NCI-H1092 (cell line): ENCODE measurements at places on chromosomes 2 and 18.

DNA sequence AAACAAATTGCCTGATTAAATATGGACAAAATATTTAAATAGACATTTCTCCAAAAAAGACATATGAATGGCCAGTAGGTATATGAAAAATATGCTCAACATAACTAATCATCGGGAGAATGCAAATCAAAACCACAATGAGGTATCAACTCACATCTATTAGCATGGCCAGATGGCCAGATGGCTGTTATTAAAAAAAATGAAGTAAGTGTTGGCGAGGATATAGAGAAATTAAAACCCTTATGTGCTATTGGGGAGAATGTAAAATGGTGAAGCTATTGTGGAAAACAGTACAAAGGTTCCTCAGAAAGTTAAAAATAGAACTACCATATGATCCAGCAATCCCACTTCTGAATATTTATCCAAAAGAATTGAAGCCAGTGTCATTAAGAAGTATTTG is 272.3 kb upstream of the ZNF804A start:
- DNase-seq = no peak

DNA sequence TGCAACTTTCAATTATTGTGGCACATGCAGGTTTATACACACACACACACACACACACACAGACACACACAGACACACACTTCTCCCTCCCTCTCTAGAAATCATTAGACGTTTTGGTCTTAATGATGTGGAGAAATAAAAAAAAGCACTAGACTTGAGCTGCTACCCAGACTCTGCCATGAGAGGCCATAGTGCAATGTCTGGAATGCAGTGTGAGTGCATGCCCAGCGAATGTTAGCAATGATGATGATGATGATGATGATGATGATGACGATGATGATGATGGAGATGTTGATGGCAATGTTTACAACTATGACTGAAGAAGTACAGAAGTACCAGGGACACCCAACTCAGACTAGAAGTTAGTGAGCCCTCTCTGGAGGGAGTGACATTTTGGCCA is 23.8 kb upstream of the KLHL29 start:
- DNase-seq = no peak

GRCh38 chr2:218982586-218983262 is 2.3 kb downstream of the FEV start:
- no peak for DNase-seq

DNA sequence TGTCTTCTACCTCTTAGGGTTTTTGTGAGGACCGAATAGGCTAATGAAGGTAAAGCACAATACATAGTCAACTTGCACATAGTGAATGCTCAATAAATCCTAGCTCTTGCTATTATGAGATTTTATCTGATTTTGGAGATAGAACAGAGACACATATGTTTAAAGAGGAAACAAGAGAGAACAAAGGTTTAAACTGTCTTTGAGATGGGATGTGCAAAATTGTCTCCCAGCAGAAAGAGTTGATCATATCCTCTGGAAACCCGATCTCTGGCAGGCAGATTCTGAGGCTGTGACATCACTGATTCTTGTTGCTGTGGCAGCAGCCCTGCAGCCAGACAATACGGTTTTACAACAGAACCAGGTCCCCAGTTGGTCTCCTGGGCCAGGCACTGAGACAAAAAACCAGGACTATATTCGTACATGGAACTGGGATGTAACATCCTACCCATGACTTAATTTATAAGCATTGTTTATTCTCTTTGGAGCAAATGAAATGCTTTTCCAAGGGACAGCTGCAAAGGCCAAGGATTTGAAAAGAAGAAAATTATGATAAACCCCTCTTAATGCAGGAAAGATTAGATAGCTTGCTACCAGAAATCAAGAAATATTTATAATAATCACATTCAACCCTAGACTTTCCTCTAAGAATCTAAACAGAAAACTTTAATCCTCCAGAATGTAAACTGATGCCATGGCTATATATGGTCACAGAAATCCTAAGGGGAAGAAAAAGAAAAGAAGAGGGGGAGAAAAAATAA is 80.2 kb downstream of the SLC8A1 start:
- no peak for DNase-seq

GRCh38 chr2:102053096-102053495 is 61.3 kb downstream of the IL1R2 start:
- no peak for DNase-seq

- no peak for DNase-seq
Measured at GRCh38 chr2:149041482-149041881, 3.0 kb downstream of the LYPD6B start.

- no peak for DNase-seq
Measured at GRCh38 chr18:25352629-25353005, 651 bp upstream of the ZNF521 start.

- no peak for DNase-seq
Measured at GRCh38 chr2:55009277-55010060, 40.8 kb downstream of the RTN4 start.

DNA sequence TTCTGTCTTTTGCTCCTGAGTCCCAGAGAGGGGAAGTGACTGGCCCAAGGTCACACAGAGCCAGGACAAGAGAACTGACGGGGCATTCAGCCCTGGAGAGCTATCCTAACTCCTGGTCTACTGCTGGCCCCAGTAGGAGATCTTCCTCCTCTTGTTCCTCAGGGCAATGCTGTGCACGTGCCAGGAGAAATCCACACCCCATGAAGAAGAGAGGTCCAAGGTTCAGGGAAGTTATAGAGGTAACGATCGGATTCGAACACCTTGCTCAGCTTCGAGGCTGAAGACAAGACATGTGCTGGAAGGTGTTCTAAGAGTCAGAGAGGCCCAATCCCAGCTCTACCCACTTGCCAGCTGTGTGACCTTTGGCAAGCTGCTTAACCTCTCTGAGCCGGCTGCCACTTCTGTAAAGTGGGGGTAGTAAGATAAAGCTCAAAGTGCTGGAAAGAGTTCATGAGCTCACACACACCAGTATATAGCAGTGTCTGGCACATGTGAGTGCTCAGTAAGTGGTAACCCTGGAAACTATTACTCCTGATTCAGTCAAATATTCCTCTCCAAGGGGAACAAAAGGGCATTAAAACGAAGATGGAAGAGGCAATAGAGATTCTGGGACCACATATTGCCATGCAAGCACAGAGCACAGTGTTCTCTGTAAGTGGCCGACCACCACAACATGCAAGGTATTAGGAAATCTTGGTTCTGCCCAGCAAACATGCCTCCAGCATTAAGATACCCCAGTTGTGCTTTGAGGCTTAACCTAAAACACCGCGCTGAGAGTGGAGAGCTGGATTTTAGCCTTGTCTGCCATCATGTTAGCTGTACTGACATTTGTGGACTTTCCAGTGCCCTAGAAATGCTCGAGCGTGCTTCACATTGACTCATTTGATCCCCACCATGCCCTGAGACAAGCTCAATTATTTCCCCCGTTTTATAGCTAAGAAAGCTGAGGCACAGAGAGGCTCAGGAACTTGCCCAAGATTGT is 25.6 kb downstream of the SERTAD2 start:
- no peak for DNase-seq

DNA sequence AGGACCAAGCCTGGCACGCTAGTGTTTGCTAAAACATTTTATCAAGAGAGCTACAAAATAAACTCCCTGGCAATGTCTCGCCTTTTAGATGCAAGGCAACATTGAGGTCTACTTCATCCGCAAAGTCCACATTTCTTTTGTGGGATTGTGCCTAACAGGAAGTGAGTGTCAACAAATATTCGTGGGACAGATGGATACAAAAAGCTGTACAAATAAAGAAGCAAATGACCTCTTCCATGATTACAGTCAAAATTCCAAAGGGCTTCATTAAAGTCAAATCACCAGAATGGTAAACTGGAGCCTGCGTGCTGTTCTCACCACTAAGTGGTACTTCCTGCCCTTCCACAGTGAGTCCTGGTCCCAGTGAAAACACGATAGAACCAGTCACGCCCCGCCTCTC is 40.4 kb downstream of the L3MBTL4 start:
- no peak for DNase-seq

DNA sequence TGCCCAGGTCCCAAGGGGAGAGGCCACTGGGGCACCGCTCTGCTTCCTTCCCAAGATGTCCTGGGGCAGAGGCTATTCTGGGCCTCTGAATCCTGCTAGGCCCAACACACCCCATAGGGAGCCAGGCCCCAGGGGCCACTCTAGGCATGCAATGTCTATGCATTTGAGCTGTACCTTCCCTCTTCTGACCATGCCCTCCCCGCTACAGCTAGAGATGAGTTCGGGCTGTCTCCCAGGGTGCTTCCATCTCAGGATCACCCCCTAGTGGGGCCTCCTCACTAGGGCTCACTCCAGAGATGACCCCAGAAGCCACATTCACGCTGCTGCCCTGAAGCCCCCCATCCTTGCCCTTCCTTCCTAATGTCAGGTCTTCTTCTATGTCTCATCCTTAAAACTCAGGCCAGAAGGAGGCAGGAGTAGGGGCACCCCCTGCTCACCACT is 54.4 kb downstream of the TNS1 start:
- DNase-seq = no peak

GRCh38 chr2:176093145-176093897 is 800 bp downstream of the HOXD13 start:
- no peak for DNase-seq

GRCh38 chr2:184067502-184067901 is 530.8 kb upstream of the ZNF804A start:
- DNase-seq = no peak

- no peak for DNase-seq
Measured at GRCh38 chr2:57877811-57878170, 168.8 kb upstream of the VRK2 start.

DNA sequence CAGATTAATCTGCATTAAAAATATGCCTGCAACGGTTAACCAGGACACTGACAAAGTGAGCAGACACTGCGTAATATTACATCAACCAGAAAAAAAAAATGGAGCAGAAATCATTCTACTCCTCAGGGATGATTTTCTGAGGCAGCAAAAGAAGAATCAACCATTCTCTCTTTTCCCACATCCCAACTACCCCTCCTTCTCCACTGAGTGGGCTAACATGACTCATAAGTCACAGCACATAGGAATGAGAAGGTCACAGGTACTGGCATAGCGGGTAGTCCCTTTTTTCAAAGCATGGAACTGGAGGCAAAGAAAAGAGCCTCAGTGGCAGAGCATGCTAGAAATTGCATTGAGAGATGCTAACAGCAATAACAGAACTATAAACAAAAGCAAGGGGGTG is 54.3 kb upstream of the TSPYL6 start:
- no peak for DNase-seq

GRCh38 chr2:215218587-215219577 is 80.5 kb upstream of the ABCA12 start:
- DNase-seq = no peak

GRCh38 chr18:28412521-28412920 is 235.6 kb upstream of the CDH2 start:
- no peak for DNase-seq

- DNase-seq = no peak
Measured at GRCh38 chr2:102058293-102058833, 66.6 kb downstream of the IL1R2 start.

DNA sequence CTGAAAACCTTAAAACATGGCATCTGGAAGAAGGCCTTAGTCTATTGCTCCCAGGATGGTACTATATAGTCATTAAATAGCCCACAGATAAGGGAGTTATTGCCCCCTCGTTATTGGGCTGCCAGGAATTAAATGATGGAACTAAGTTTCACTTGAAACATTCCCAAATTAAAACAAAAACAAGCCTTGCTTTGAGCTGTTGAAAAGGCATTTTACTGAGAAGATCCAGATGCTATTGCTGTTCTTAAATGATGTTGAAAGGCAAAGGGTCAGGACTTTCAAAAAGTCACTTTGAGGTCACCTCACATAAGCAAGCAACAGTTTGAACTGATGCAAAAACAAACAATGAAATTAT is 2.0 kb upstream of the AMMECR1L start:
- no peak for DNase-seq

DNA sequence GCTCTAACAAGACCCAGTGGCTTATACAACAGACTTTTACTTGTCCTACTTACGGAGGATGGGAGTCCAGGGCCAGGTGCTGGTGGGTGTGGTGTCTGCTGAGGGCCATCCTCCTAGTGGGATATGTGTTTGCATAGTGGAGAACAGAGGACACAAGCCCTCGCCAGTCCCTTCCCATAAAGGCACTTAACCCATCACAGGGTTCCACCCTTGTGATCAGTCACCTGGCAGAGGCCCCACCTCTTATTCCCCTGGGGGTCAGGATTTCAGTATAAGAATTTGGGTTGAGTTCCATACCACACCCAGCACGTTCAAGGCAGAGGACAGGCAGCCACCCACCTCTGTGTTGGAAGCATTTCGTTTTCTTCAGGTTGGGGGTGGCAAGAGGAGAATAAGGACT is 259.0 kb downstream of the AGAP1 start:
- DNase-seq = no peak
